ENCODE measurements at places on chromosomes 5 and 9.

DNA sequence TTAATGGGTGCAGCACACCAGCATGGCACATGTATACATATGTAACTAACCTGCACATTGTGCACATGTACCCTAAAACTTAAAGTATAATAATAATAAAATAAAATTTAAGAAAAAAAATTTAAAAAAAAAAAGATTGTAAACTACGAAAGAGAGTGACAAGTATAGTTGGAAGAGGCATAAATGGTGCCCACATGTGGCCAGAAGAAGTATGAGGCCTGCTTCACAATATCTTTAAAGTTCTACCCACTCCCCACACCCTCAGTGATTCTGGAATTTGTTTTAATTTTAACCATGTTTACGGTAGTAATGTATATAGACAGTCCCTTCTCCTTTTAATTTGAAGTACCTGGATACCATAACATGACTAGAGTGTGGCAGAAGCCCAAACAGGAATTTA lies 172.7 kb downstream of the CHSY3 start:
- no peak for DNase-seq

GRCh38 chr5:148306446-148306845 lies 5.8 kb upstream of the SPINK7 start:
- no peak for DNase-seq

- no peak for DNase-seq
Observed at GRCh38 chr9:20197976-20198685, 409.3 kb upstream of the SLC24A2 start.

DNA sequence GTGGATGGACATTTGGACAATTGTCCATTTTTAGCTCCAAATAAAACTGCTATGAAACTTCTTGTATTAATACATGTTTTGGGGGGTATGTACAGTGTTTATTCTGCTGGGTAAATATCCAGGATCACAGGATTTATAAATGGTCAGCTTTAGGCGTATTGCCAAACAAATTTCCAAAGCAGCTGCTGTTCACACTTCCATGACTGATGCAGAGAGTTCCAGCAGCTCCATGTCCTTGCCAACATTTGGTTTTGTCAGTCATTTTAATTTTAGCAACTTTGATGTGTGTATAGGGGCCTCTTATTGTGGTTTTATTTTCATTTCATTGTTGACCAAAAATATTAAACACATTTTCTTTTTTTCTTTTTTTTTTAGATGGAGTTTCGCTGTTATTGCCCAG lies 9.8 kb upstream of the SUSD1 start:
- DNase-seq = no peak

- no peak for DNase-seq
Observed at GRCh38 chr9:99154356-99154755, 49.4 kb downstream of the TGFBR1 start.

- DNase-seq = no peak
Observed at GRCh38 chr9:121345070-121345469, 25.0 kb downstream of the STOM start.

DNA sequence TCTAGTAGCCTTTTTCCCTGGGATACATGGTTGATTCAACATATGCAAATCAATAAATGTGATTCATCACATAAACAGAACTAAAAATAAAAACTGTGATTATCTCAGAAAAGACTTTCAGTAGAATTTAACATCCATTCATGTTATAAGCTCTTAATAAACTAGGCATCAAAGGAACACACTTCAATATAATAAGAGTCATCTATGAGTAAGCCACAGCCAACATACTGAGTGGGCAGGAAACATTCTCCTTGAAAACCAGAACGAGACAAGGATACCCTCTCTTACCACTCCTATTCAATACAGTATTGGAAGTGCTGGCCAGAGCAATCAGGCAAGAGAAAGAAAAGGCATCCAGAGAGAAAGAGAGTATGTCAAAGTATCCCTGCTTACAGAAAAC lies 239.9 kb downstream of the ATPSCKMT start:
- DNase-seq = no peak

- no peak for DNase-seq
Observed at GRCh38 chr5:175444060-175444904, at the start of gene DRD1. DRD1 (minus strand) TSS chr5:175444182; CDS start chr5:175443099, 1,083 bp downstream.
